ENCODE measurements at places on chromosomes 12 and 14.

GRCh38 chr12:64170024-64170423 lies 52.1 kb downstream of the KICS2 start:
- DNase-seq = no peak

DNA sequence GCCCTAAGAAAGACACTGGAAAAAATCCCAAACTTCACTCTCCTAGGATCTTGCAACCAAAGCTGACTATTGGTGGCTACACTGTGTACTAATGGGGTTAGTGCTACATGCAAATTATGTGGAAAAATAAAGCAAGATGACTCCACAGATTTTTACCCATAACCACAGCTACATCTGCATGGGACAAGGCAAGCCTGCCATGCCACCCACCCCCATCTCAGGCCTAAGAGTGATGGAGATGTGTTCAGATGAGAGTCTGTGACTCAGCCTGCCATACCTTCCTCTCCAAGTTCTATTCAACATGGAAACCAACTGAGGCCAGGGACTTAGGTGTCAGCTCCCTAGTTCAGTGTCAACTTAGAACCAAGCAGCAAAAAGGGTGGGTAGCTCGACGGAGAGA lies 206.2 kb downstream of the PELI2 start:
- DNase-seq = no peak

GRCh38 chr14:98162856-98163805 lies 1108.9 kb downstream of the BCL11B start:
- no peak for DNase-seq

DNA sequence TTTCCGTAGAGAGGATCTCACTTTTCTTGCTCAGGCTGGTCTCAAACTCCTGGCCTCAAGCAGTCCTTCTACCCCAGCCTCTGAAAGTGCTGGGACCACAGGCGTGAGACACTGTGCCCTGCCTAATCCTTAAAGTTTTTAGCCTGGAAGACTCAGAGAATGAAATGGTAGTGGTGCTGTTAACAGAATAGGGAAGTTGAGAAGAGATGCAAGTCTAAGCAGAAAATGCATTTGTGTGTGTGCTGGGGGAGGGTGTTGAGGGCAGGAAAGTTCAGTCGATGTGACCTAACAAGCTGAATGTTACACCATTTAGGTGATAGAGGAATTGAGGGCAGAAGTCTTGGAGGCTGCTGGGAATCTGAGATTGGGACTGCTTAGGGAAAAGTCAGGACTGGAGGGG lies 6.9 kb upstream of the TUBA1A start:
- no peak for DNase-seq

DNA sequence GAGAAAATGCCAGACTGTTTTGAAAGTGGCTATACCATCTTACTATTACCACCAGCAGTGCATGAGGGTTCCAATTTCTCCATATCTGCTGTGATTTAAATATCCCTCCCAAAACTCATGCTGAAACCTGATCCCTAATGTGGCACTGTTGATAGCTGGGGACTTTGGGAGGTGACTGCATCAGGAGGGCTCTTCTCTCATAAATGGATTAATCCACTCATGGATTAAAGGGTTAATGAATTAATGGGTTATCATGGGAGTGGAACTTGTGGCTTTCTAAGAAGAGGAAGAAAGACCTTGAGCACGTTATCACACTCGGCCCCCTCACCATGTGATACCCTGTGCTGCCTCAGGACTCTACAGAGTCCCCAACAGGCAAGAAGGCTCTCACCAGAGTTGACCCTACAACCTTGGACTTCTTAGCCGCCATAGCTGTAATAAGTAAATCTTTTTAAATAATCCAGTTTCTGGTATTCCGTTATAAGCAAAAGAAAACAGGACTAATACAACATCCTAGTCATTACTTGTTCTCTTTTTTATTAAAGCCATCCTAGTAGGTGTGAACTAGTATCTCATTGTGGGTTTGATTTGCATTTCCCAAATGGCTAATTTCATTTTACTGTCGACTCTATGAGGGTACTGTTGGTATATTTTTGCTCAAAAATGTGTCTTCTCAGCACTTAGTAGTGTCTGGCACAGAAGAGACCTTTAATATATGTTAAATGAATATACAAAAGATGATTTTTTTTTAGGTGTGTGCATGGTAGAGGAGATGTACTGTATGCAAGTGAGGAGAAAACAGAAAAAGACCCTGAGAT lies 14.3 kb downstream of the PPP1R12A start:
- DNase-seq = no peak

DNA sequence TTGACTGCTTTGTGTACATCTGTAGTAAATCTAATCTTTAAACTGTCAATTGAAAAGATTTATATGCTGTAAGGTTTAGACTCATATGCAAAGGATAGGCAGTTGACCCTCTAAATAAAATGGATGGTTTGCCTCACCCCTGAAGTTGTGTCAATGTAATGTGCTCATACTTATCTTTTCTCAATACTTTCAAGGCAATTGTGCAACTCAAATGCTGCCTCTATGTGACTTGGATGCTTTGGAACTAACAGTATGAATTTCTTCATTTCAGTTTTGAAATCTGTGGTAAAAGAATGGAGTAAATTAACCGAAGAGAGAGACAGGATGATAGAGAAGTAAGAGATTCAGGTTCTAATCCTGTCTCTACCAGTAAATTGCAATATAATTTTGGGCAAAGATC lies 9.7 kb downstream of the PDE6H start:
- no peak for DNase-seq

DNA sequence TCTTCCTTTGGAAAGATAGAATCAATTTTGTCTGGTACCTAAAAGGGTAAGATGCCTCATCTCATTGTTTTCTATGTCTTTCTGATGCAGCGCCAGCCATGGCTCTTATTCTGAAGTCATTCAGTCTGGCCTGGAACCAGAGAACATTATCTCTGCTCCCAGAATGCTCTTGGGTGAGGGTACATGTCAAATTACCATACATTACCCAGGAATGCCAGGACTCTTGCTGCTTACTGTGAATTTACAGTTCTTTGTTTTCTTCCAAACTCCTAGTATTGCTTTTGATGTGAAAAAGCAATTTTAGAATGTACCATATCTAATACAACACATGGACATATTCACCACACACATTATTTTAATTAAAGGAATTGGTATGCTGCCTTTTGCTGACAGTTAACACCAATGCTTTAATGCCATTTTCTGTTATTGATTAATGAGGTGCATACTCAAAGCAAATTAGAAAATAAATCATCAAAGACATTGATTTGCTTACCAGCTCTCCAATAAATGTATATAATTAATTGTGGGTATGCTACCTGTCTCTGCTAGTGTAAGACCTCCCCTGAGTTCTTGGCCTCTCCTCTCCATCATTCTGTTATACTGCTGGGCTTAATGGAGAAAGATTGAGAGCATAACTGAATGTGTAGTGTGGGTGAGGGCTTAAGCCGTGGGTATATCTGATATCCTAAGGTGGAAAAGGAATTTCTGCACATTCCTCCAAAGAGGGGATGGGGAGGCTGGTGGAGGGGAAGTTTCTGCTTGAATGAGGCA lies 337.7 kb downstream of the C12orf75 start:
- no peak for DNase-seq

- no peak for DNase-seq
Observed at GRCh38 chr14:101034986-101035385, 131.5 kb upstream of the RTL1 start.

DNA sequence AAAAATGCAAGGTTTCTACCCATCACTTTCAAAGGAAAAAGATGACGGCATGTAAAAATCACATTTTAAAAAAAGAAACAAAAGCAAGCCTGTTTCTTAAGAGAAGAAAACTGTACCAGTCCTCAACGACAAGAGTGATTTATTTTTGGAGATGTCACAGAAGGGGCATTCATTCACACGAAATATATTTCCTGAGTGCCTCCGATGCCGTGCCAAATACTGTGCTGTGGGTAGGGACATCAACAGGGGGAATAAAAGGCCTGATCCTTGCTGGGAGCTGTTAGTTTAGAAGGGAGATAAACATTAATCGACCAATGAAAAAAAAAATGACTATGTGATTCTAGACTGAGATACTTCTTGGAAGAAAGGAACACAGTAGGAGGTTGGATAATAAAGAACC lies 297.5 kb upstream of the SOX5 start:
- no peak for DNase-seq

DNA sequence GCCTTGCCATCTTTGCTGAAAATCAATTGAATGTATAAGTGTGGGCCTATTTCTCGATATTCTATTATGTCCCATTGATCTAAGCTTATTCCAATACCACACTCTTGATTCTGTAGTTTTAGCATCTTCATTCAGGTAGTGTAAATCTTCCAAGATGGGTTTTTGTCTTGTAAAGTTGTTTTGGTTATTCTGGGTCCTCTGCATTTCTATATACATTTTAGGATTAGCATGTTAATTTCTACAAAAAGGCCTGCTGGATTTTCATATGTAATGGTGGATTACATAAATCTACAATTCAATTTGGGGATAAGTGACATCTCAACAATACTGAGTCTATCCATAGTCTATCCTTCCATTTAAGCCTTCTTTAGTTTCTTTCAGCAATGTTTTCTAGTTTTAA lies 86.0 kb upstream of the ANO4 start:
- DNase-seq = no peak

DNA sequence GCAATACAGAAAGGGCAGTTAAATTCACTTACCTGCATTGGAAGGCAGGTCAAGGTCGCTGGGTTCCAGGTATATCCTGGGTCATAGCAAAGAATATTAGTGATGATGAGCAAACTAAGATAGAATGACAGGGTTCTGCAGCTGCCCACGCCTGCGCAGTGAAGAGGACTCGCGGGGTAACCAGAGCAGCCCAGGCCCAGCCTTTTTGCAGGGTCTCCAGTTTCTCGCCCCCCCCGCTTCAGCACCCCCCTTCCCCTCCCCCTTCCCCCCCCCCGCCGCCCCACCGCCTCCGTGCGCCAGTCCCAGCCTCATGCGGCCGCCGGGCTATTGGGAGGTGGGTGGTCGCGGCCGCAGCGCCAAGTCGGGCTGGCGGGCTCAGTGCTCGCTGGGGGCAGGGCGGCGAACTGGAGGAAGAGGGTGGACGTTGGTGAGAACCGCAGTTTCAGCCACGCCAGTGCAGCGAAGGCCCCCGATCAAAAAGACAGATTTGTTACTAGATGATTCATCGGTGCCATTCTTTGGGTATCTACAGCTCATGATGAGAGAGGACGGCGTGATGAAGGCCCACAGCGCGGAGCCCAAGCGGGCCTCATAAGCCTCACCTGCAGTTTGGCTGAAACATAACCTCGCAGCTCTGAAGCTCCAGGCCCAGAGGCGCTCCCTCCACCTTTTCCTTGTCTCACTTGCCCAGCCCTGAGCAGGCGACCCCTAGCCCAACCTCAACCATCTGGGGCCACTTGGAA lies 20.2 kb downstream of the SLC2A3 start:
- no peak for DNase-seq

GRCh38 chr14:67186172-67186768 lies 3.0 kb upstream of the GARIN2 start:
- DNase-seq = no peak

GRCh38 chr12:57772429-57773322 lies at the start of gene EEF1AKMT3:
Gene EEF1AKMT3, plus strand, starts transcription at chr12:57772614. Its CDS starts 111 bp downstream, at chr12:57772725.
- peak; percentile 20 for DNase-seq

GRCh38 chr12:105418229-105418628 lies 87.7 kb downstream of the C12orf75 start:
- no peak for DNase-seq

GRCh38 chr12:53427905-53428594 lies 4.4 kb downstream of the AMHR2 start:
- no peak for DNase-seq

DNA sequence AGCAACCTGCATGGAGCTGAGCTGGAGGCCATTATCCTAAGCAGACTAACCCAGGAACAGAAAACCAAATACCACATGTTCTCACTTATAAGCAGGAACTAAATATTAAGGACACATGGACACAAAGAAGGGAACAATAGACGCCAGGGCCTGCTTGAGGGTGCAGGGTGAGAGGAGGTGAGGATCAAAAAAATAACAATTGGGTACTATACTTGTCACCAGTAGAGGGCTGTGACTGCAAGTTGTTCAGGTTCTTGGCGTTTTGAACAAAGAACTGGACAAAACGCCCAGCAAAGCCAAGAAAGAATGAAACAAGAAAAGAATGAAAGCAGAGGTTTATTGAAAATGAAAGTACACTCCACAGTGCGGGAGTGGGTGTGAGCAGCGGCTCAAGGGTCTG lies 208.5 kb upstream of the NEDD1 start:
- no peak for DNase-seq

DNA sequence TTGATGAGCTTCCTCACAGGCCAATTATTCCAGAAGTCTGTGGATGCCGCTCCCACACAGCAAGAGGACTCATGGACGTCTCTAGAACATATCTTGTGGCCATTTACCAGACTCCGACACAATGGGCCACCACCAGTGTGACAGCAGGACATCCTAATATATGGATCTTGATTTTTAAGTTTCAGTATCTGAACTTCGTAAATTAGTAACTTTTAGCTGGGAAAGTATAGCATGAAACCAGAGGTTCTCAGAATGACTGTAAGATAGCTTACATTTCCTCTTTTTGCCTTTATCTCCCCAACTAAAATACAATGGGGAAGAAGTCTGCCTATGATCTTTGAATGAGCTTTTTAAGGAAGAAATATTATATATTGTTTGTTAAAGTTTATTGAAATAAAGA lies 87.0 kb downstream of the DNAI7 start:
- DNase-seq = no peak

- DNase-seq = no peak
Observed at GRCh38 chr12:93008044-93008778, 79.1 kb upstream of the EEA1 start.

DNA sequence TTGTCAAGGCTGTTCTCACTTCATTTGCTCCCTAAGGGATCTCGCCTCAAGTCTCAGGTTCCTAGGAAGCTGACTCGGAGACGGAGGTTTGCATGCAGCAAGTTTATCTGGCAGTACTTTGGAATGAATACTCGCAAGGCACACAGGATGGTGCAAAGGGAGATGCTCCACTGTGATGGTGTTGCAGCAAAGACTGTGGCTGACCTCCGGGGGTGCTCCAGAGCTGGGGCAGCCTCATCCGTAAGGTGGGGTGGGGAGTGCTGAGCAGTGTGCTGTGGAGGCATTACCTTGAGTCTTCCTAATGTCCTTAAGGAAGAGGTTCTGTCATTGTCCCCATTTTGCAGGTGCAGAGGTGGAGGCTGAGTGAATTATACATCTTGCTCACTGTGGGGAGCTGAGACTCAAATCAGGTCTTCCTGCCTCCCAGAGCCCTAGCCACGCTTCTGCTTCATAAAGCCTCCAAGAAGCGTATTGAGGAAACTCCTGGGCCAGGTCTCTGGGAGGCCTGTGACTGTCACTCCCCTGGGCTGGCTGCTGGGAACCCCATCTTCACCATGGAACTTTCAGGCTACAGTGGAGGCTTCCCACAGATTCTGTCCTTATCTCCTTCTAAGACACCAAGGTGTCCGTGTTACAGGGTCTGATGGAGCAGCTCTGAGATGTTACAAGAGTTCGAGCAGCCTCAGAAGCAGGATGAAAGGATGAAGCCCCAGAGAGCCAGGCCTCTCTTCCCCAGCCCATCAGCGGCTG lies 39.5 kb downstream of the GALNT16 start:
- no peak for DNase-seq

GRCh38 chr14:91154851-91155625 lies 41.2 kb downstream of the DGLUCY start:
- DNase-seq = no peak

GRCh38 chr14:32011225-32011624 lies 65.9 kb upstream of the ARHGAP5 start:
- DNase-seq = no peak
